AG04450 (cell line): ENCODE measurements at places on chromosomes 4 and X.

DNA sequence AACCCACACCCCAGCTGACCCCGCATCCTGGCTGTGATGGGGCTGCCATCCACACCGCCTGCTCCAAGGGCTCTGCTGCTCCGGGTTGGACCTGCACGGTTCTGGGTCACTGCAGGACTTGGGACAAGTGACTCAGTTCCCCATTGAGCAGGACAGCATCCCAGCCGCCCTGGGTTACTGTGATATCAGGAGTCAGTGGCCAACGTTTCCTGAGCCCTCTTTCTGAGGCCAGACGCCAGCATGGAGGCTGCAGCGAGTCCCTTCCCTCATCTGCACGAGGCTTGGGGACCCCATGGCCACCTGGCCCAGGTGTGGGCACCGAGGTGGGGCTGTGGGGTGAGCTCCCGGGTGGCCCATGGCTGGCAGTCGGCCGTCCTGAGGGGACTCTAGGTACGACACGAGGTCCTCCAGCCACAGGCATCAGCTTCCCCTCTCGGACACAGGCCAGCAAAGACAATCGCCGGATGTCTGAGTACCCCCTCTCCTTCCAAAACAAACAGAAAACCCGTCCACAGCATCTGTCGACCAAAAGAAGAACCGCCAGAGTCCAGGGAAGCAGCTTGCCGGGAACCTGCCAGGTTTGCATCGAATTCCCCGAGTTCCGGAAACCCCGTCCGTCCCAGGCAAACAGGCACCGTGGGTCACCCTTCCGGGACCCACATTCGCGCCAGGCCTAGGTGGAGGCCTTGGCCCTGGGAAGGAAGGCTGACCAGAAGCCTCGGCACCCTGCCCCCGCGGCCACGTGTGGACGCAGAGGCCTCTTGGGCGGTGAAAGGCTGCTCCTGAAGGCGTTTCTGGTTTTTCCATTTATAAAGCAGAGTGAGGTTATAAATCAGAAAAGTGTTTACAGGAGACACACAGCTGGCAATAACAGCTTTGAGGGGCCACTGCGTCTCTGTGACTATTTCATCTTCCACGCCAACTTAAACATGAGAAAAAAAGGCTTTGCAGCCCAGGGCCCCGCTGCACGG, 136.0 kb downstream of the FAM53A start:
- DNase-seq = no peak

DNA sequence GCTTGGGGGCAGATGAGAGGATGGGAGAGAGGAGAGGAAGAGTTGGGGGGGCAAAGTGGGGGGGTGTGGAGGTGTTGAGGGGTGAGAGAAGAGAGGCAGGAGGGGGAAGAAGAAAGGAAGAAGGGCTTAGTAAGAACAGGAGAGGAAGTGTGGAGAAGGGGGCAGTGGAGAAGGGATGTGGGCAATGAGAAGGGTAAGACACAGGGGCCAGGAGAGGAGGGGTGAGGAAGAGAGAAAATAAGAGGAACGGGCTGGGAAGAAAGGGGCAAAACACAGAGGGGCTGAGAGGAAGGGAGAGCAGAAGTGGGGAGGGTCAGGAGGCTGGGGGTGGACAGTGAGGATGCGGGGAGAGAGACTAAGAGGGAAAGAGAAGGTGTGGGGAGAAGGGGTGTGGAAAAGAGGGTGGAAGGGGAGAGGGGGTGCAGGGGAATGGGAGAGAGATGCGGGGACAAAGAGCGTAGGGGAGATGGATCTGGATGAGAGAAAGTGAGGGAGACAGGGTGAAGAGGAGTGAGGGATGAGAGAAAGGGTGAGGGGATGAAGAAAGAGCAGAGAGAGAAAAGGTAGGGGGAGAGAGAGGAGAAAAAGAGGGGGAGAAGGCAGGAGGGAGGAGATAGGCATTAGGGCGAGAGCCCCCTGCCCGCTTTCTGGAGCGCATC, 12.9 kb downstream of the SH3KBP1 start:
- no peak for DNase-seq

DNA sequence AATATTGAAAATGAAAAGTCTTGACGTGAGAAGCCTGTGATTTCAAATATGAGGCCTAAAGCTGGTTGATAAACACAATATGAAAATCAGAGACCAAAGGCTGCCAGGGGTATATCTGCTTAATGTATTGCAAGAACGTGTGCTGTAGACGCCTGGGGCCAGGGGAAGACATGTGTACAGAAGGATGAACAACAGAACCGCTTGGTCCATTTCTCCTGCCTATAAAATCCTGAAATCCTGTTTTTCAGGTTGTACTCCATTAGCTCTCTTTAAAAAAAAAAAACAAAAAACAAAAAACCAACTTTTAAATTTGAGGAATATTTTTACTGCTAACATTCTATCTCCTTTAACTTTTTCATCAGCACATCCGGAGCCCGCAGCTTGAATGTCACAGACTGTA, 109.2 kb downstream of the STOX2 start:
- no peak for DNase-seq

DNA sequence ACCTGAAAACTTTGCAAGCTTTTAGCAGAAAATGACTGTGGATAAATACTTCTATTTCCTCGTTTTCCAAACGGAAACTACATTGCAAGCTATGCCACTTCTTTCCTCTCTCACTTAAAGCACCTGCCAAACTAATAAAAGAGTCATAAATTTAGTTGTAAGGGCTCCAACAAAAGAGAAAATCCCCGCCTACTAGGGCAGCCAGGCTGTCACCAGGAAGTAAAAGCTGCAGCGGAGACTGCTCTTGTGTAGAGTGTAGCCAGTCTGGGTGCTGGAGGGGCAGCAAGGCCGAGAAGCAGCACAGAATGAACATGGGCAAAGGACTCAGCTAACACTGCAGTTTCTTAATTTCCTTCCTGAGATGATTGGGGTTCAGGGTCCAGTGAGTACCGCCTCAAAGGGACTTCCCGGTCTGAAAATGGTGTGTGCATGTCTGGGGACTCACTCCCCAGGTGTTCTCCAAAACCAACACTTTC, 89.3 kb upstream of the MAML3 start:
- DNase-seq = no peak

GRCh38 chr4:92254767-92255442, 48.9 kb upstream of the GRID2 start:
- DNase-seq = no peak
